ENCODE measurements at places on chromosomes 2 and 18.

DNA sequence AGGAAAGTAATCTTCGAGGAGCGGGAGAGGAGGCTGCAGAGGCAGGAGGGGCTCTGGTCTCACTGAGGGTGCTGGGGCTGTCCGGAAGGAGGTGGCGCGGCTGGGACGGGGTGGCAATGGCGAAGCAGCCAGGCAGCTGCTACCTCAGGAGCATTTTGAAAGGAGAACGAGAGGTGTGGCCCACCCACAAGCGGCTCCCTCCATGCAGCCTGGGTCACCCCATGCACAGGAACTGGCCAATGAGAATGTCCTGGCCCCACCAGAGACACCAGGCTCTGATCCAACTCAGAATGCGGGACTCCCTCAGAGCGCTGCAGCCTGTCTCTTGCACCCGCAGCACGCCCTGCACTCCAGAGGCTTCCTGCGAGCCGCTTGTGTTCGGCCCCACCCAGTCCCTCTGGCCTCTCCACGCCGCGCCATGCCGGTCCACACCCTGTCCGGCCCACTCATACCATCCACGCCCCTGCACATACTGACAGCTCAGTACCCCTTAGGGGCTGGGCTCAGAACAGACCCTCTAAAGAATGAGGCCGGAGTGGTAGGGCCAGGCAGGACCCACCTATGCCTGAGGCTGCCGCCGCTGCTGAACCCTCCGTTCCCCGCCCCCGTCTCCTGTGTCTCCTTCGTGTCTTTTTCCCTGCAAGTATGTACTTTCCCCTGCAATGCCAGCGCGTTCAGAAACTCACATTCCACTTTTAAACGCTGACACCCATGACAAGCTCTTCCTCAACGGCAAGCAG, 6.4 kb upstream of the BOK start:
- no peak for DNase-seq

DNA sequence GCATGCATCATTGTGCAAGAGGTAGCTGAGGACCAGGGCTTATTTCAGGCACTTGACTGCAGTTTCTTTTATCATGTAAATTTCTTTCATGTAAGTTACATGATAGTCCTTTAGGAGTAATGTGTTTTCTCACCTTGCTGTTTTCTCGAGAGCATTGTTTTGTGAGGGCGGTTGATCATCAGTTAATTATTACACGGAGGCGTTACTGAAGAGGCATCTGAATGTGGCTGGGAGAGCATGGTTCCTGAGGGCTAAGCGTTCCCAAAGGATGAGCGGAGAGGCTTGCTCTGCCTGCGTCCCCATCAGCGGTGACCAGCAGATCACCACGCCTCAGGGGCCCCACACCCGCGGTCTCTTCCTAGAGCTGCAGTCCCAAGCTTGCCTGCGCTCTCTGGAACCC, 156.1 kb upstream of the NFATC1 start:
- DNase-seq: no peak

GRCh38 chr2:4272261-4272858, 569.0 kb downstream of the DCDC2C start:
- no peak for DNase-seq

DNA sequence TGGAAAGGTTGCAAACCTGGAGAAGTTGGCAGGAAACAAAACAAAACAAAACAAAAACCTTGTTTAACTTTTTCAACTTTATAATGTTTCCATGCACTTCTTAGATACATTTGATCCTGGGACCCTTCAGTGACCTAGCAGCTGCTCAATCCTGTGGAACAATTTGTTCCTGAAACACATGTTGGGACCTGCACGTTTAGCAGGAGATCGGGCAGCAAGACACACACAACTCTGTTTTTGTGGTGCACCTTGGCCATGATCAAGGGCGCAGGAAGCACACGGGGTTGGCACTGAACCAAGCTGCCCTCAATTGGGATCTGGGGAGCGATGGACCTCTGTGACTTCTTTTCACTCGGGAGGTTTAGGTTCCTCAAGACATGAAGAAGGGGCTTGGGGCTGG, 268.7 kb downstream of the LOXHD1 start:
- DNase-seq: no peak

DNA sequence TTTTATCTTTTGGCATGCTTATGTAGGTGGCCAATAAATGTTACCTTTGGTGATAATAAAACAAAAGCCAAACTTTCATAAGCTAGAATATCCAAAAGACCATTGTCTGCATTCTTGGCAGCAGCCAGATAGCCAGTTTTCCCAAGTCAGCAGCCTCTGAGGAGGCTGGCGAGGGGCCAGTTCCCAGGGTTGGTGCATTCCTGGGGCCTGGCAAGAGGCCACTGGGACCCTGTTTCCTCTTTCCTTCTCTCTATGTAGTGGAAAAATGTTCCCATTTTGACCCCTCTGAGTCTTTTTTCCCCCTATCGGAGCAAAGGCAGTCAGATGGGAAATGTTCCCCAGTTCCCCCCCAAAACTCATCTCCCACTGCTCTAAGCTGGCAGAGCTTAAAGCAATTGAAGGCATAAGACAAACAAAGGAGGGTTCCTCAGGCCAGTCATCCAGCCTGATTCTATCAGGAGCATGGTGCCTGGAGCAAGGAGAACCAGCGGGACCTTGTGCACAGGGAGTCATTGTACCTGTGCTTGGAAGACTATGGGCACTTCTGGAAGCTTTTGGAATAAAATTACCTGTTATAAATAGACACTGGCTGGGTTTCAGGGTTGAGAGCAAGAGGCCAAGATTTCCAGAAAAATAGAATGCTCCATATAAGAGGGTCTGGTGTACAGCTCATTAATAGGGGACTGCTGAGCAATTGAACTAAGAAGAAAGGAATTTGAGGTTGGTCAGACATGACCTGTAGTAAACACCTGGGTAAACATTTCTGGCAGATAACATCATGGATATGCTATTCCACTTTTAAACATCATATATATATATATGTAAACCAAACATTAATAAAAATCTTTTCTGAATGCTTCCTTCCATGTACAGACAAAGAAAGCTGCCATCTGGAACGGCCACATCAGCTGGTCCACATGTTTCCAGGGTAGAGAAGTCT, 63.4 kb downstream of the NCKAP5 start:
- DNase-seq: no peak

DNA sequence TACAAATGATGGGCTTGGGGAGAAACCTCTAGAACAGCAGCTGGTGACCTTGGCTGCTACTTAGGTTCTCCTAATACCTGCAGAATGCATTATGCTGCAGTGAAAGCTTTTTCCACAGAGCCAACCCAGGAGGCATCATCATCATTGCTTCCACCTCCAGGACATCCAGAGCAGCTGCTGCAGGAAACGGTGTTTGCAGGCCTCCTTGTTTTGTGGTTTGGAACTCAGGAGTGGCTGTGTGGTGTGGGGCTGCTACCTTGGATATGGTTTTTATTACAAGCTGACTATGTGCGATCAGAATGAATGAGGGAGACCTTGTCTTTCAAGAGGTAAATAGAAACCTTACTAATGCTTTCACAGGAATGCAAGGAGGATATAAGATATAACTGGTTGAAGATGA, 82.9 kb upstream of the MCFD2 start:
- no peak for DNase-seq

GRCh38 chr2:73892631-73893329, at the start of gene ACTG2:
TSS of gene ACTG2 (plus strand) at chr2:73893008. CDS start at chr2:73901312, 8,304 bp downstream.
- DNase-seq: no peak

GRCh38 chr2:88059979-88060906, 4.7 kb upstream of the KRCC1 start:
- peak; percentile 72 for DNase-seq

- DNase-seq: no peak
Measured at GRCh38 chr2:47269316-47270232, 114.5 kb upstream of the STPG4 start.

DNA sequence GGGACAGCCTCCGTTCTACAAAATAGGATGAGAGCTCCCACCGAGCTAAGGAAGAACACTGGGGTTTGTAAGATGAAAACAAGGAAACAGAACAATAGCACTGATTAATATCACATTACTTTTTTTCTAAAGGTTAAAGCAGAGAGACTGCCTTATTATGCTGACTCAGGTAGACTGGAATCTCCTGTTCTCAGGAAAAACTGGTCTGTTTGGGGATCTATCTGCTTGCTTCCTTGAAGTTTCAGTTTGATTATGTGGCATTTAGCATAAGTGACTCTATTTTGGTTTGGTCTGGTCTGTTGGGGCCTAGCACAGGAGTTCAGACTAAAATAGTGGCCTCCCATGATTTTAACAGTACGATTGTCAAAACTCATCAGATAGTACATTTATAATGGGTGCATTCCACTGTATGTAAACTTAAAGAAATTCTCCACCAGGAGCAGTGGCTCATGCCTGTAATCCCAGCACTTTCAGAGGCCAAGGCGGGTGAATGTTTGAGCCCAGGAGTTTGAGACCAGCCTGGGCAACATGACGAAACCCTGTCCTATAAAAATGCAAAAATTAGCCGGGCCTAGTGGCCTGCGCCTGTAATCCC, 64.1 kb upstream of the NDUFV2 start:
- DNase-seq: no peak

- DNase-seq: no peak
Measured at GRCh38 chr2:206463685-206464084, 20.4 kb downstream of the ADAM23 start.

GRCh38 chr2:127786048-127786809, 24.7 kb downstream of the WDR33 start:
- DNase-seq: no peak

DNA sequence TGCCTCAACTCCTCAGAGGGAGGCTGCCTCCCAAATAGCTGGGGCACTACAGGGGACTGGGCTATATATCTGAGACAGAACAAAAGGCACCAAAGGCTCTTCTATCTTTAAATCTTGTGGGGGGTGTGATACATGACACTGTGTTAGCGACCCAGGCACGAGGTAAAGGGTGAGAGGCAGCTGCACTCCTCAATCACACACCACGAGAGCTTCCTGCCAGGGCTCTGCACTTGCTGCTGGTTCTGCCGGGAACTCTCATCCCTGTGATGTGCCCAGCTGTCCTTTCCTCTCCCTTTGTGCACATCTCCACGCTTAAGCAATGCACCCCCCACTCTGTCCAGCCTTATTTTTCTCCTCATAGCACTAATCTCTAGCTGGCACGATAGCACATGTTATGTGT, 32.4 kb downstream of the NPC1 start:
- no peak for DNase-seq

DNA sequence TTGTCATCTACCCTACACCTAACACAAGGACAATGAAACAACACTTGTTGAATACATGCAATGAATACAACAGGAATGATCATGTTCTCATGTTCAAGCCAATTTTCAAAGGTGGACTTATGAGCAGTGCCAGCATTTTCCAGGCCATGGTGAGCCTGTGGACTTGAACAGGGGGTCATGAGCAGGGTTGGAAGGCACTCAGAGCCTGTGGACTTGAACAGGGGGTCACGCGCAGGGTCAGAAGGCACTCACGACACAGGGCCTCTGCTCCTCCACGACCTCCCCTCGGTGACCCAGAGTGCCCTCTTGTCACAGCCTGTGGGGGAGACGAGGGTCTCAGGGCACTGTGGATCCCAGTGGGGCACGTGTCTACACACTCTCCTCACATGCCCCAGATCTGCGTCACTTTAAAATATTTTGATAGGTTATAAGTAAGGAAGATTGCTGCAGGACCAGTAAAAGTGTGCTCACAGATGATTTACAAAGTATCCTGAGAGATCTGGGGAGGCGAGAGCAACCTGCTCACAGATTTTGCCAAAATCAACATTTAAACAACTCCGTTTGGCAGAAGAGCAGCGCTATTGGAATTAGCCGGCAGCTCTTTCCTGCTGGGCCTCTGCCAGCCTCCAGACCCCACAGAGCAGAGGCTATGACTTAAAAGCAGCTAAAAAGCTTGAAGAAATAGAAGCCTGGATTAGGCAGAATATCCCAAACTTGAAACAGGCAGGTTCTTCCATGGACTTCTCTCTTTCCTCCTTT, 121.9 kb downstream of the TMEM18 start:
- DNase-seq: no peak
